Activated T-helper 1 cell treated with Interleukin-2 at 50 U/mL for 16 hours (primary cell): ENCODE measurements at places on chromosomes 4 and X.

- no peak for DNase-seq
Measured at GRCh38 chrX:23317799-23318724, 16.6 kb upstream of the PTCHD1 start.

DNA sequence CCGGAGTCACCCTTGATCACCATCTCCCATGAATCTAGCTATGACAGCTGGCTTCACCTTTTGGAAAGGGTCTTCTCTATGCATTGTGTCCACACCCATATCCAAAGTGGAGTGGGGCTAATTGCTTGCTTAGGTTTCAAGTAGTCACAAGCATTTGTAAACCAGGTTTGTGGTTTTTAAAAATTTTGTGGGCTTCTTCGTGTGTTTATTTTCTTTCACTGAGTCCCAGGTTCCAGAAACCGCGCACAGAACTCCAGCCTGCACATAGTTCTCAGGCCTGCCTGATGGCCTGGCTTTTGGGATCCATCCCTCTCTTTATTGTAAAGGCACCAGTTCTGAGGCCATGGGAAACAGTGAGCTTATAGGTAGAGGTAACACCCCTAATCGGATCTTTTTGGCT, 70.2 kb upstream of the TLR3 start:
- no peak for DNase-seq

- no peak for DNase-seq
Measured at GRCh38 chr4:5141802-5142201, 90.5 kb downstream of the STK32B start.

- no peak for DNase-seq
Measured at GRCh38 chr4:14125375-14126129, 498.0 kb upstream of the BOD1L1 start.

DNA sequence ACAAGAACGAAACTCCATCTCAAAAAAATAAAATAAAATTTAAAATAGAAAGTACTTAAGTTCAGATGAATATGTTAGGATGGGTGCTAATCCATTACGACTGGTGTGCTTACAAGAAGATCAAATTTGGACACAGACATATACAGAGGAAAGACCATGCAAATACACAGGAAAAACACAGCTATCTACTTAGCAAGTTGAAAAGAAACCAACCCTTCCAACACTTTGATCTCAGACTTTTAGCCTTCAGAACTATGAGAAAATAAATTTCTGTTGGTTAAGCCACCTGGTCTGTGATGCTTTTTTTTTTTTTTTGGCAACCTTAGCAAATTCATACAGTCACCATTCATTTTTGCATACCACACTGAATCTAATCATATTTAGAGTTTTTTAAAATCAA, 116.5 kb downstream of the CENPC start:
- no peak for DNase-seq

DNA sequence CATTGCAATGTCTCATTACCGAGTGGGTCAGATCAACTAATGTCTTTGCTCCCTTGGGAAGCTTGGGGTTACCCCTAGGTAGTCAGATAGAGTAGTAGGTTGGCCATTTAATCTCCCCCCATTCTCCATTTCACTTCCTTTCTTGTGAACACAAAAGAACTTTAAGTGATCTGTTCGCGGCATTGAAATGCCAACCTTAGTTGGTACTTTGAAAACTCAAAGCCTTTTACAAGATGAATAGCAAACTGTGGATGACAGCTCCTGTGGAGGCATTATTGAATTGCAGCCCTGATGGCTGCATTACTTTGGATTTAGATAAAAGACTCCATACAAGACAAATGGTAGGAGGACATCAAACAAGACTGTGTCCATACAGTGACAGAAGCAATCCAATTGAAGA, 469.1 kb downstream of the GBA3 start:
- DNase-seq: no peak

GRCh38 chrX:12170755-12171154, 32.5 kb downstream of the FRMPD4 start:
- DNase-seq: no peak
